ENCODE measurements at places on chromosomes 11 and 22. TPM values are rescaled to one million over a fixed set of nuclear protein-coding genes. Genes with fewer than 3 reads are reported as not detected.

The LZTR1 gene
- total RNA-seq = 94.5 TPM

The PEX26 gene
- total RNA-seq = 46.0 TPM

The OR10A2 gene
- total RNA-seq = not detected

The PATE4 gene
- total RNA-seq = not detected

DNA sequence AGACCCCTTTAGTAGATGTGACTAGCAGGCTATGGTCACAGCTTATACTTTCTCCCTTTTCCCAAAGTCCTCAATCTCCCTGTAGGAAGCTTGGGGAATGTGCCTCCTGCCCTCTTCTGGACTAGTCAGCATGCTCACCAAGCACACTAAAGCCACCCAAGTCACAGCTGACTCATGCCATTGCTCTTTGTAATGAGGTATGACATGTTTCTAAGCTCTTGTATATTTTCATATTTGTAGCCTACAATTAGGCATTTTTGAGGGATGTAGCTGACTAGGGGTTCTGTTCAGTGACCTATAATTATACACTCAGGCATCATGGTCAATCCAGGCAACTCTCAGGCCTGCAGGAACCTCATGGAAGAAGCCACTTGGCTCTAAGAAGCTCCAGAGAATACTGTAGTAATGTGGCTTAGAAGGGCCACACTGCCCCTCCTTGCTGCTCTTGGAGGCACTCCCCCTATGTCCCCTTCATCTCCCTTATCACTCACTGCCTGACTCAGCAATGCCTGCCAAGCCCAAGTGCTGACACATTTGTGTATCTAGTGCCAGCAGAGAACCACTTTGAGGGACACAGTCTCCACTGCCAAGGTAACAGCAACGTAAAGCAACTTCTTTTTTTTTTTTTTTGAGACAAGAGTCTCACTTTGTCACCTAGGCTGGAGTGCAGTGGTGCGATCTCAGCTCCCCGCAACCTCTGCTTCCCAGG is 86.2 kb downstream of the RPL27A start:
- no peak overlapping the region for H3K4me3 ChIP-seq
- H3K36me3 ChIP-seq = no peaks in the 10 kb centered on the region
- peaks cover 18% of the 10 kb centered on the region for H3K4me1 ChIP-seq

DNA sequence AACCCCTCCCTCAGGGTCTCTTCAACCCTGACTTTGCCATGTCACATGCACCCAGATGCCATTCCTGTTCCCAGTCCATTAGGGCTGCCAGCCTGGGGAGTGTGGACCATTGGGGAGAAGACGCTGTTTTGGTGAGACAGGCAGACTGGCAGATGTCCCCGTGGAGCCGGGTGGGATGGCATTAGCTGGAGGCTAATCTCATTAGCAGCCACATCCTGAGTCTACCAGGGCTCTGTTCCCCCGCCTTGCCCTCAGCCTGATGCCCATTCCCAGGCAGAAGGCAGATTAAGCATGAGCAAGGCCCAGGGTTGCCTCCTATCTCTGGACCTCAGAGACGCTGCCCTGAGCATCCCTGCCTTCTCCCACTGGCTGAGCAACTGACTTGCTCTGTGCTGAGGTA is 46.4 kb upstream of the ALX4 start:
- H3K4me1 ChIP-seq = no peaks in the 10 kb centered on the region
- H3K27ac ChIP-seq = no peak overlapping the region
- no peak for DNase-seq
- H3K4me3 ChIP-seq = no peak overlapping the region
- peaks cover 7% of the 10 kb centered on the region for H3K27me3 ChIP-seq
- H3K36me3 ChIP-seq = no peaks in the 10 kb centered on the region

DNA sequence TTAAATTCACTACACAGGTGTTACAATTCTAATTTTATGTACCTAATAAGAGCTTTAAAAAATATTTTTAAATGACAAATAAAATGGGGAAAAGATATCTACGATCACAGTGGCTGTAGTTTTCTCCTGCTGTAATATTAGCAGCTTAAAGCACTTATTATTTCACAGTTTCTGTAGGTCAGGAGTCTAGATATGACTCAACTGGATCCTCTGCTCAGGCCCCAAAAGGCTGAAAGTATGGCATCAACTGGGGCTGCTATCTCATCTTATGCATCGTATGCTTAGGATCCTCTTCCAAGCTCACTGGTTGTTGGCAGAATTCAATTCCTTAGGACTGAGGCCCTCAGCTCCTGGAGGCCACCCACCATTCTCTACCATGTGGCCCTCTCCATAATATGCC is 12.8 kb downstream of the FBXO3 start:
- H3K4me1 ChIP-seq = no peaks in the 10 kb centered on the region
- DNase-seq = no peak
- H3K36me3 ChIP-seq = peaks cover 43% of the 10 kb centered on the region
- H3K4me3 ChIP-seq = no peak overlapping the region

GRCh38 chr11:369336-370018 is at the start of gene B4GALNT4:
TSS of gene B4GALNT4 (plus strand) at chr11:369499. CDS start at chr11:369804, 305 bp downstream.
- DNase-seq = no peak
- peak within 1 kb of the TSS; percentile 94 for H3K27ac ChIP-seq
- H3K36me3 ChIP-seq = peaks cover 8% of the 10 kb centered on the region
- peaks cover 15% of the 10 kb centered on the region for H3K27me3 ChIP-seq
- H3K4me3 ChIP-seq = peak within 1 kb of the TSS; percentile 92

GRCh38 chr11:66663741-66664296 is 13.9 kb downstream of the RBM4B start:
- DNase-seq = no peak
- no peaks in the 10 kb centered on the region for H3K27me3 ChIP-seq
- no peak overlapping the region for H3K27ac ChIP-seq
- peaks cover 12% of the 10 kb centered on the region for H3K4me1 ChIP-seq
- peaks cover 22% of the 10 kb centered on the region for H3K36me3 ChIP-seq

DNA sequence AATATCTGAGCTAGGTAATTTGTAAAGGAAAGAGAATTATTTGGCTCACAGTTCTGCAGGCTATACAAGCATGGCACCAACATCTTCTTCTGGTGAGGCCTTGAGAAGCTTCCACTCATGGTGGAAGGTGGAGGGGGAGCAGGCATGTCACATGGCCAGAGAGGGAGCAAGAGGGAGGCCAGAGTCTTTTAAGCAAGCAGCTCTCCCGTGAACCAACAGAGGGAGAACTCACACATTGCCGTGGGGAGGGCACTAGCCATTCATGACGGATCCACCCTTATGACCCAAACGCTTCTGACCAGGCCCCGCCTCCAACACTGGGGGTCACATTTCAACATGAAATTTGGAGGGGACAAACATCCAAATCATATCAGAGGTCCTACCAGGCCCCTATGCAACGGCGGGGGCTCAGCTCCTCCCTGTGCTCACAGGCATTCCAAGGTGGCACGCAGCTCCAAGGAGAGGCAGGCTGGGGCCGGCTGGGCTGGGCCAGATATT is 4.6 kb downstream of the C11orf96 start:
- DNase-seq = no peak
- peak overlapping the region; percentile 45 for H3K4me3 ChIP-seq
- H3K4me1 ChIP-seq = peaks cover 13% of the 10 kb centered on the region
- H3K36me3 ChIP-seq = no peaks in the 10 kb centered on the region

- H3K4me1 ChIP-seq = peaks cover 11% of the 10 kb centered on the region
- H3K27me3 ChIP-seq = peaks cover 19% of the 10 kb centered on the region
- no peak for DNase-seq
- H3K4me3 ChIP-seq = no peak overlapping the region
- H3K27ac ChIP-seq = no peak overlapping the region
Measured at GRCh38 chr11:119878990-119879389, 150.0 kb upstream of the NECTIN1 start.

DNA sequence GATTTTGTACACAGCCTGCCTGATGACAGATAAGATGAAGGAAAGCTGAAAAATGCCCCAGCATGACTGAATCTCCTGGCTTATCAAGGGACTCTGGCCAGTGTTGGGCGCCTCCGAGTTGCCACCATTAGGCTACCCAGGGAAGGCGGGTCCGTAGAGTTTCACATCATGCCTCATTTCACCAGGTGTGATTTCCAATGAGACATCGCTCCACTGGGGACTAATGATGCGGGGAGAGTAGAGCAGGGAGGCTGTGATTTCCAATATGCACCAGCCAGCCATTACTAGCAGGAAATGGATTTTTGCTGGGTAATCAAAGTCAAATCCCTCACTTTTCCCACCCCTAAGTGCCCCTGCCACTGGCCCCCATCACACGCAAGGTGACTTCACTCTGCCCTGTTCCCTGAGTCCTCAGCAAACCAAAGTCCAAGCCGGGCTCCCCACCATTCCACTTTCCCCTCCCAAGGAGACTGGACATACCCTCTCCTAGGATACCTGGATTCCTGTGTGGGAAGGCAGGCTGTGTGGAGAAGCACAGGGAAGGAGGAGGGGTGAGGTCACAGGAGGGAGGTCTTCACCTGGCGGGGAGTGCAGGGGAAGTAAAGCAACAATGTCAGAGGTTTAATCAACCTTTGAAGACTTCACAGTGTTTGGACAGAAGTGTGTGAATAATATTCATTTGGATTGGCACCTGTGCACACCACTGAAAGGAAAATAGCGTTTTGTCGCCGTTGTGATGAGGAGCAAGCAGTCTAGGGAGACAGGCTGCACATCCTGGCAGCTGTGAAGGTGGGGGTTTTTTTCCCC is 613.3 kb upstream of the CADM1 start:
- peaks cover 19% of the 10 kb centered on the region for H3K4me1 ChIP-seq
- no peak overlapping the region for H3K27ac ChIP-seq
- H3K36me3 ChIP-seq = no peaks in the 10 kb centered on the region
- H3K4me3 ChIP-seq = no peak overlapping the region
- DNase-seq = no peak
- H3K27me3 ChIP-seq = no peaks in the 10 kb centered on the region

DNA sequence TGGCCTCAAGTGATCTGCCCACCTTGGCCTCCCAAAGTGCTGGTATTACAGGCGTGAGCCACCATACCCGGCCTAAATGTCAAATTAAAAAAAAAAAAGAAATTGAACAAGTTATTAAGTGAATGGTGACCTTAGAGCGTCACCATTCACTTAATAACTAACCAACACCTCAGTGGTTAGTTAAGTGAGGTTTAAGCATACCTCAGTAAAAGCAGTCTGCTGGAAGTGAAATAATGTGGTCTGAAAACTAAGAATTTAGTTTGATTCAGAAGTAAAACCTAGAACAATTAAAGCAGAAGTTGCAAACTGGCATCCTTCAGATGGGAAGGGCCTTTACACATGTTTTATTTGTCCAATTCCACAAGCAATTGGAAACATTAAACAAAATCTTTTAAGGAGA is 71.5 kb downstream of the FCHSD2 start:
- no peak overlapping the region for H3K4me3 ChIP-seq
- H3K27me3 ChIP-seq = no peaks in the 10 kb centered on the region
- peaks cover 13% of the 10 kb centered on the region for H3K36me3 ChIP-seq
- no peak for DNase-seq

- H3K4me3 ChIP-seq = no peak overlapping the region
- H3K27me3 ChIP-seq = no peaks in the 10 kb centered on the region
- H3K4me1 ChIP-seq = no peaks in the 10 kb centered on the region
- DNase-seq = no peak
Measured at GRCh38 chr22:49502126-49502826, 325.4 kb downstream of the BRD1 start.

DNA sequence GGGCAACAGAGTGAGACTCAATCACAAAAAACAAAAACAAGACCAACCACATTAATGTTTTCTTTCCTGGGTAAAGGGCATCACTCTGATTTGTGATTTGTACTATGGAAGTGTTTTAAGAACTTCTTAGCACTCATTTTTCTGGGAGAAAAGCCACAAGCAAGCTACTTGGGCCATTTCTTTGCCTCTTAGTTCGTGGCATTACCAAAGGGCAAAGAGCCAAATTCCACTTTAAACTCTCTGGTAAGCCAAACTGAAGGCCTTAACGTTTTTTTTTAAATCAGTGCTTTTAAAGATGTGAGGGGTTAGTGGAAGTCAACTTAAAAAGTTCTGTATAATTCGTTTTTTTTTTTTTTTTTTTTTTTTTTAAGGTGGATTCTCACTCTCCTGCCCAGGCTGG is 36.9 kb downstream of the CAT start:
- H3K4me1 ChIP-seq = no peaks in the 10 kb centered on the region
- no peak for DNase-seq
- H3K27me3 ChIP-seq = peaks cover 15% of the 10 kb centered on the region

All from neural crest cell (in vitro differentiated cells).